Hematopoietic multipotent progenitor cell treated with erythropoietin and hydrocortisone succinate and interleukin-3 and kit ligand, for 6 days (in vitro differentiated cells): ENCODE measurements at places on chromosomes 3 and 15.

- no peak for DNase-seq
These were observed 706.1 kb upstream of the GOLIM4 start for GRCh38 chr3:168801794-168802193.

- peak; percentile 10 for DNase-seq
These were observed 70.7 kb downstream of the CYP19A1 start for GRCh38 chr15:51267703-51268083.

- no peak for DNase-seq
These were observed 828.0 kb upstream of the DPPA4 start for GRCh38 chr3:110165370-110165743.

DNA sequence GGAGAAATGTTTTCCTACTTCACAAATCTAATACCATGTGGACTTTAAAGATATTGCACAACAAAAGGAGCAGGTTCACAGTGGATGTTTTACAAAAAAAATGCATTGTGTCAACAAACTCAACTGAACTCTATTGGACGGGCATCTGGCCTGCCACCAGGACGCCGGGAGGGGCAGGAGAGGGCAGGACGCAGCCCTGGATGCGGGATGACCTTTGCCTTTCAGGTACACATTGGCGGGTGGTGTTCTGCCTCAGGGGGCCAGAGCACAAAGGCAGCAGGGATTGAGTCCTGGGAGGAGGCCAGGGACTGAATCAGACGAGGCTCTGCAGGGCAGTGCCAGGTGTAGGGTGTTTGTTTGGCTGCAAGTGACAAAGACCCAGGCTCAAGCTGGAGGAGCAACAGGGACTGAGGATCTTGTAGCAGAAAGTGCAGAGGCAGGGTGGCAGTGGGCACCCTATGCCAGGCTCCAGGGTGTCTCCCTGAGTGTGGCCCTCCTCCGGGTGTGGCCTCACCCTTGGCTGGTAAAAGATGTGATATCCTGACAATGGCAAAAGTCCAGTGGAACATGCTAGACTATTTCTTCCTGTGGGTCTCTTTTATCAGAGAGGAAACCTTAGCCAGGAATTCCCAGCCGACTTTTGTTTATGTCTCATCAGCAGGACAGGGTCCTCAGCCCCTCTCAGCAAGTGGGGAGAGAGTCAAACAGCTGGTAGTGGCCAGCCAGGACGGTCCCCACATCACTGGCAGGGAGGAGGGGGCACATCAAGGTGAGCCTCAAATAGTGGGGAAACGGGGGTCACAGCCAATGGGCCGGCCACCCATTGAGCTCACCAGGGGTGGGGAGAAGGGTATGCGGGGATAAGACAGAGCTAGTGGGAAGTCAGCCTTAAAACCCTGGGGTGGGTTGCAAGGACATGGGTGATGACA lies 29.7 kb upstream of the KLF13 start:
- no peak for DNase-seq

DNA sequence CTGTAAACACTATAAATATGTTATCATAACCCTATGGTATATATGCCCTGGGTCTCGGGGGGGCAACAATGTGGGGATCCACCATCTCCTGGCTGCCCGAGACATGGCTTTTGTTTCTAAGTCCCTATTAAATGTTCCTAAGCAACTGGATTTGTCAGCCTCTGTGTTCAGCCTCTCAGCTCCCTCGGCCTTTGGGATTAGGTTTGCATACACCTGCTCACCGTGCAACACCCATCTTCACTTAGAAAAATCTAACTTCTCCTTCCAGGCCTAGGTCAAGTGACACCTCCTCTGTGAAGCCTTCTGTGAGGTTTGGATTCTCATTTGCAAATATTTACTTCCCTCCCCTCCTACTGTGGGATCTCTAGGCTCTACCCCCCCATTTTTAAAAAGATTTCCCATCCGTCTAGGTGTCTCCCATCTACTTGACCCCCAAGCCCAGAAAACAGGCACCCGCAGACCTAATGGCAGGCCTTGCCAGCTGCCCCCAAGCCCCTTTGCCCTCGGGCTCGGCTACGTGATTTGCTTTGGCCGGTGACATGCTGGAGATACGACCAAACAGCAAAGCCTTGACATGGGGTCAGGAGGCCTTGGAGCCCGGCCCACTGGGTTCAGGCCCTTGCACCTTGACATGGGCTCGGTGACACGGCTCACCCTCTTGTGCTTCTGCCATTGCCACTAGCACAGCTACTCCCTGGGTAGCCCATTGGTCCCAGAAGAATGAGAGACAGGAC lies 66.0 kb upstream of the BLM start:
- no peak for DNase-seq

- DNase-seq, result no peak
These were observed 44.9 kb downstream of the APBA2 start for GRCh38 chr15:28930476-28931291.

DNA sequence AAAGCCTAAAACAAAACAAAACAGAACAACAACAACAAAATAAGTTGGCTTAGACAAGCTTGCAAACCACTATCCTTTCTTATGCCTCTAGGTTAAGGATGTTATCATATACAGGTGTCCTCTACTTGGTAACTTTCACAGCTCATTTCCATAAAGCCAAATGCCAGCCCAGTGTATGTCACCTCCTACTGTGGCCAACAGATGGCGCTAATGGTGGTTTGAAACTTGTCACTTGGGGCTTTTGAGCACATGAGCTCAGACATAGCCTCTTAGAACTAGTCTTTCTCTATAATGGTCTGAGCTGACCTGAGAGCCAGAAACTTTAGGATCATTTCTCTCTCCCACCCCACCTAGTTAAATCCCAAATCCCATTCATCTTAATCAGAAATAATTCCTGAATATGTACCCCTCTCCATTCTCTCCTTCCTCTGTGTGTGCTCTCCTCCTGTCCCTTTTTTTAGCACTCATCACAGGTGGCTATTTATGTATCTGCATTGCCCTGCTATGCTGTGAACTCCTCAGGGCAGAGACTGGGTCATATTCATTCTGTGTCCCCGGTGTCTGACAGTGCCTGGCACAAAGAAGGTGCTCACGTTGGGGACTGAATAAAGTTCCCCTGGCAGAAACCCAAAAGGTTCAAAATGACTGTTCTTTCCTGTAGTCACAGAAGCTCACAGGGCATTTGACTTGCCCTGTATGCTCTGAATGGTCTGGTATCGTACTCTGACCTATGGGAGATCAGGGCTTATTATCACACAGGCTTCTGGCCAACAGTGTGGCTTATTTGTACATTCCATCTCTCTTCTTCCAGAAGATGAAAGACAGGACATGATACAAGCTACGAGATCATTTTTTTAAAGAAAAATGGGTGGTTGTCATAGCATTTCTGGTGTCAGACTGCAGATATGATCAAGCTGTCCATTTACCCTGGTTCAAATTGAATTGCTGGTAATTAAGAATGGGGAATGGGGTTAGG lies 319.3 kb upstream of the AZI2 start:
- DNase-seq, result peak; percentile 75

GRCh38 chr3:143443851-143444331 lies 324.3 kb downstream of the CHST2 start:
- DNase-seq, result peak; percentile 79

GRCh38 chr15:39226169-39226937 lies 354.5 kb upstream of the THBS1 start:
- DNase-seq, result no peak

- no peak for DNase-seq
These were observed 6.3 kb upstream of the EOMES start for GRCh38 chr3:27728195-27729087.
